SK-N-SH treated with all-trans-retinoic acid at 6 μM for 48 hours (cell line): ENCODE measurements at places on chromosomes 4 and X.
A peak's percentile ranks its signal among the peaks of the same experiment; 100 is the strongest.

- ATAC-seq, result no peak
Observed at GRCh38 chrX:84064164-84064563, 123.8 kb downstream of the RPS6KA6 start.

DNA sequence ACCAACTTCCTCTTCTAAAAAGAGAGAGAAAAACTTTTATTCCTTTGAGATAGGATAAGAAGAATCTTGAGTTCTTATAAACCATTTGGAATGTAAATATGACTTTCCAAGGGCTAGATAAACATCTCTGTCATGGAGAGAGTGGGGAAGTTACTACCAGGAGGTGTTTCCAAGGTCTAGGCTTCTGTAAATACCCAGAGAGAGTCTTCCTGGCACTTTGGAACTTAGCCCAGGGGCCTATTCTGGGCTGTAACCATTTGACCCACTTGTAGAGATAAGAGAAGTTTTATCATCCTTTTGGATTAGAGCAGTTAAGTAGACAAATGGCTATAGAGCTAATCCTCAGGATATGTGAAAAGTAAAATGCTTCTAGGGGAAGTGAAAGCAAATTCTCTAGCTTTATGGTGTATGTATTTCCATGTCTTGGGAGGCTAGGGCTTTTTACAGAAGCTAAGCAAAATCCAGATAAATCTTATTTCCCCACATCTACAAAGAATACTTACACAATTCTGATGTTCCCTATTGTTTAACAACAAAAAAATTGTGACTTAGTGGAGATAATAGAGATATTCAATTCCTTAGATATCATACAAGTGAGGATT is 51.1 kb downstream of the MCUB start:
- no peak for ATAC-seq

GRCh38 chr4:112403101-112403945 is 106.2 kb downstream of the ALPK1 start:
- no peak for ATAC-seq

- ATAC-seq, result no peak
Observed at GRCh38 chr4:140813804-140814203, 57.6 kb upstream of the TBC1D9 start.

GRCh38 chrX:129785160-129785947 is 5.6 kb downstream of the SASH3 start:
- ATAC-seq, result no peak

GRCh38 chrX:155900765-155901164 is 19.6 kb downstream of the VAMP7 start:
- ATAC-seq, result no peak

DNA sequence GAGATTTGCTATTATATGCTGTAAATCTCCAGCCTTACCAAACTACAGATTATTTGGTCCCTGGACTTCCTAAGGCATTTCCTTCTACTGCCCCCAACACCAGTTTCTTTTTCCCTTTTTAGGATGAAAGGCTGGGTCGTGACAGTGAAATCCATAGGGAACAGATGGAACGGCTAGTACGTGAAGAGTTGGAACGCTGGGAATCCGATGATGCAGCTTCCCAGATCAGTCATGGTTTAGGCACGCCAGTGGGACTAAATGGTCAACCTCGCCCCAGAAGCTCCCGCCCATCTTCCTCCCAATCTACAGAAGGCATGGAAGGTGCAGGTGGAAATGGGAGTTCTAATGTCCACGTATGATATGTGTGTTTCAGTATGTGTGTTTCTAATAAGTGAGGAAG is 67.9 kb downstream of the PKD2 start:
- no peak for ATAC-seq

GRCh38 chrX:48592971-48593370 is 4.3 kb upstream of the WDR13 start:
- ATAC-seq, result no peak

GRCh38 chr4:91298156-91298700 is 1005.5 kb upstream of the GRID2 start:
- no peak for ATAC-seq

- ATAC-seq, result peak; percentile 97
Observed at GRCh38 chrX:135931644-135932487, 38.4 kb downstream of the SAGE1 start.

GRCh38 chrX:43551590-43551989 is 104.5 kb upstream of the MAOA start:
- ATAC-seq, result no peak

- ATAC-seq, result no peak
Observed at GRCh38 chr4:15926486-15926885, 12.1 kb downstream of the FGFBP1 start.

DNA sequence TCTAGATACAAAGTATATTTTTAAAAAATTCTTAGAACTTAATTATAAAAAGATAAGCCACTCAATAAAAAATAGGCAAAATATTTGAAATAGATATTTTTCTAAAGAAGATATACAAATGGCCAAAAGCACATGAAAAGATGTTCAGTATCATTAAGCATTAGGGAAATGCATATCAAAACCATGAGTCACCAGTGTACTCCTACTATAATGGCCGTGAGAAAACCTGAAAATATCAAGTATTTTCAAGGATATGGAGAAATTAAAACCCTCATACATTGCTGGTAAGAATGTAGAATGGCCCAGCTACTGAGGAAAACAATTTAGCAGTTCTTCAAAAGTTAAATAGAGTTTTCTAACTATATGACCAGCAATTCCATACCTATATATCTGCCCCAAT is 337.9 kb downstream of the CAMK2D start:
- ATAC-seq, result no peak

DNA sequence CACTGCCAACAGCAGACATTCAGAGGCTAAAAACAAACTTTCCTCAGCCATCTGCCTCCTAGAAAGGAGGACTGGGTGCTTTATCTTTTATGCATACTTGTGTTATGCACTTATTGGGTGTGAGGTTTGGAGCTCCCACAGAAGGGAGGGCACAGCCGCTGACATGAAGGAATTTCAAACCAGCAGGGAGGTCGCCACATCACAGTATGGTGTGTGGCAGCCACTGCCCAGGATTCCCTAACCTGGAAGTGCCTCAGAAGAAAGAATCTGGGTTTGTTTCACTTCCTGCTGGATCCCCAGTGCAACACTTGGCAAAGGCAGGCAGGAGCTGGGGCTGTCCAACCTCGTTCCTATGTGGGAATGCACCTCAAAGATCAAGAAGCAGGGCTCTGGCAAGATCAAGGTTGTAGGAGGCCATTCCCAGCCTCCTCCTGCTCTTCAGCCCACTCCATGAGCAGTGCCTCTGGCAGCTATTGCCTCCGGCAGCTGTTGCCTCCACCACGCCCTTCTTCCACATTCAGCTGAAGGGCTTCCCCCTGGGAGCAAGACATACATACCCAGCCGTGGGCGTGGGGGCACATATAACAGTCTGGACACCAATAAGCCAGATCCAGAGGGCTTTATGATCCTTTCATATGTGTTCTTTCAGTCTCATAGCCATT is 109.0 kb upstream of the MAMLD1 start:
- ATAC-seq, result no peak

DNA sequence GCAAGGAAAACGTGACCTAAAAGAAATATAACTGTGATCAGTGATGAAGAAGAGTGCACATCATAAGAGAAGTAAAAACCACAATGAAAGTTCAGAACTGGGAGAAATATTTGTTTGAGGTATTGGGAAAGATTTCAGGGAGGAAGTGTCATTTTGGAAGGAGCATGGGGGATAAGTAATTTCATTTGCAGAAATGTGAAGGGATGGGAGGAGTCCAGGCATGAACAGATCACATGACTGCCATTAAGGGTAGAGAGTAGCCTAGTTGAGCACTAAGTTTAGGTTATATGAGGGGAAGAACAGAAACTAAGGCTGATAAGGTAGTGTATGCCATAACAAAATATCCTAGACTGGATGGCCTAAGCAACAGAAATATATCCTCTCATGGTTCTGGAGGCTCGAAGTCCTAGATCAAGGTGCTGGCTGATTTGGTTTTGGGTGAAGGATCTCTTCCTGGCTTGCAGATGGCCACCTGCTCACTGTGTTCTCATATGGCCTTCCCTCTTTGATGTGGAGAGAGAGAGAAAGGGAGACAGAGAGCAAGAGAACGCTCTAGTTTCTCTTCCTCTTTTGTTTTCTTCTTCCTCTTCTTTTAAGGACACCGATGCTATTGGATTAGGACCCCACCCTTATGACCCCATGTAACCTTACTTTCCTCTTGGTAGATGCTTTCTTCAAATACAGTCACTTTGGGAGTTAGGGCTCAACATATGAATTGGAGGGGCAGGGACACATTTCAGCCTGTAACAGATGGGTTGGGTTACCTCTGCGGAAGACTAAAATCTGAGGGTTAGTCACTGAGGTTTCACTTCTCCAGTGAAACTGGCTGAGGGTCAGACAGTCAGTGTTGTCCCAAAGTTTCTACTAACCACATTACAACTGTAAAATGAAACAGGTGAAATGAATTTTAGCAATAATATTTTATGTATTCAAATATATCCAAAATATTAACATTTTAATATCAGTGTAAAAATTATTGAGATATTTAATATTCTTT is 77.9 kb downstream of the EGF start:
- ATAC-seq, result no peak

GRCh38 chrX:3940000-3940610 is 226.7 kb upstream of the PRKX start:
- peak; percentile 58; the same call in 2 of the 3 replicates for ATAC-seq

DNA sequence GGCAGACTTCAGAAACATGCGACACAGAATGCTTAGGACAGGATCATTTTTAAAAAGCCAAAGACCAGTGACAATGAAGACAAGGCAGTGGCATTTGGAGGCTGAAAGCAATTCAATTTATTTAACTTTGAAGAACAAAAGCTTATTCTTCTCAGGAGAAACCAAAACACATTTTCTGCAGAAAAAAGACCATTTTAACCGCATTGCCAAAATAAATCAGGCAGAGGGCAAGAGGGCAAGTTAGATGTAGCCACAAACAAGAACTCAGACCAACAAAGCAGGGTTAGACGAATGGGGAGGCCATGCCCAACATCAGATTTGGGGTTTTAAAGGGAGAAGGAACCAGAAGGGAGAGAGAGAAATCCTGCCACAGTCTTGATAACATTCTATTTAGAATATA is 58.9 kb downstream of the RELL1 start:
- ATAC-seq, result no peak

DNA sequence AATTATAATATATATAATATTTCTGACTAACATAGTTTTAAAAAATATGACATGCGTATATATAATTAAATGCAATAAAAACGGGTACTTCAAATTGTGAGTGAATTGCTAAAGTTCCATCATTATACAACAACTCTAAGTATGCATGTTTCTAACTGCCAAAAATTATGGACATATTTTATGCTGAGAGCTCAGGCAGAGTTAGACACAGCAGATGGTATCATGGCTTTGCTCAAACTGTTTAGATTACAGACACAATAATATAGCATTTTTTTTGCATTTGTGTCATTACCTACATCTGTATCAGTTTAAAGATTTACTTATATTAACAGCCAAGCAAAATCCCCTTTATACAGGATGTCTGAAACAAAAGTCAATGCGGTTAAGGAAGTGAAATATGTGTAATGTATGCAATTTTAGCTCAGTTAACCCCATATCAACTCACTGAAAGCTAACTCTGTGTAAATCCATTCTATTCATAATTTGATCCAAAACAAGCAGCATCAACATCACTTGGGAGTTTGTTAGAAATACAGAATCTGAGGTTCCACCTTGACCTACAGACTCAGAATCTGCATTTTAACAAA is 119.1 kb upstream of the CNKSR2 start:
- ATAC-seq, result no peak

DNA sequence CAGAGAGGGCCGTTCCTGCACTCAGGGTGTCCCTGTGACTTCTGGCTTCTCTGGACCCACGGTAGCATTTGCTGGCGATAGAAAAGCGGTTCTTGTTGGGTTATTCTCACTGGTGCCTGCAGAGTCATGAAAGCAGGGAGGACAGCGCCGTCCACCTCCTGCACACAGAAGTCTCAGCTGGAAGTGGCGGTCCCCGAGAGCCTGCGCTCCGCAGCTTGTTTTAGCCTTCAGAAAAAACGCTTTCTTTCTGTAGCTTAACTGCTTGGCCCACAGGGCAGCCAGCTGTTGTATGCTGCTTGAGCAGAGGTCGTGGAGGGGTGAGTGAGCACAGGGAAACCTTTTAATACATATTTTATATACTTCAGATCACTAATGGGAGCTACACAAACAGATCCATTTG is 400.7 kb upstream of the FAT1 start:
- ATAC-seq, result no peak

- ATAC-seq, result peak; percentile 55
Observed at GRCh38 chrX:31497086-31497485, 425.2 kb upstream of the FTHL17 start.

DNA sequence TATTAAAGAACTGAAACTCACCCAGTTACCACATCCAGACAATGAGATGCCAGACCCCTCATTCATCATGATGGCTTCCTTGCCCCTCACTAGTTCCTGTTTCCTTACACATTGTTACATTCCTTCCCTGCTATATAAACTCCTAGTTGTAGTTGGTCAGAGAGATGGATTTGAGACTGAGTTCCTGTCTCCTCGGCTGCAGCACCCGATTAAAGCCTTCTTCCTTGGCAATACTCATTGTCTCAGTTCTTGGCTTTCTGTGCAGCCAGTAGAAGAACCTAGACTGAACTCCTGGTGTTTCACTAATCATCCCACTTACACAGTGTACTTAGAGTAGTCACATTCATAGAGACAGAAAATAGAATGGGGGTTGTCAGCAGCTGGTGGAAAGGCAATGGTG is 324.7 kb downstream of the TRIML1 start:
- no peak for ATAC-seq

- no peak for ATAC-seq
Observed at GRCh38 chr4:152079543-152080293, 318.9 kb upstream of the GATB start.

DNA sequence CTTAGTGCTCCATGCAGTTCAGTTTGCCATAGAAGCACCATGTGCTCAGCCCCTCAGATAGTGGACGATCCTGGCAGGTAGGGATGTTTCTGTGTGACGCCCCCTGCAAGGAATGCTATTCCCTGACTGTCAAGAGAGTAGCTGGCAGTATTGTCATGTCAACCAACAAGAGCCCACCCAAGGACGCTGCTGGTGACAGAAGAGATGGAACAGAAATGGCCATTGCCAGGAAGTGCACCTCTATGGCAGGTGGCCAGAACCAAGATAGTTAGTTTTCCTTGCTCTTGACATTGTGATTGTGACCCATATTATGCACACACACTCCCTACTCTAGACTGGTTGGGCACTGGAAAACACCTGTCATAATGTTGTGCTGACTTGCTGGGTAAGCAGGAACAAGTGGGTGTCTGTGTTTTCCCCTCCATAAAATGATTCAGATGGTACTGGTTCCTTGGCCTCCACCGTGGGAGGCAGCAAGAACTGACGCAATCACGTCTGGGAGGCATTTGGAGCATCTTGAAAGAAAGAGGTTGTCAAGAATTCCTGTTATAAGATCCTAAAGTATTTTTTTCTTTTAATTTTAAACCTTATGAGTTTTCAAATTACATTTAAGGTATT is 507.9 kb downstream of the MID1IP1 start:
- ATAC-seq, result no peak

DNA sequence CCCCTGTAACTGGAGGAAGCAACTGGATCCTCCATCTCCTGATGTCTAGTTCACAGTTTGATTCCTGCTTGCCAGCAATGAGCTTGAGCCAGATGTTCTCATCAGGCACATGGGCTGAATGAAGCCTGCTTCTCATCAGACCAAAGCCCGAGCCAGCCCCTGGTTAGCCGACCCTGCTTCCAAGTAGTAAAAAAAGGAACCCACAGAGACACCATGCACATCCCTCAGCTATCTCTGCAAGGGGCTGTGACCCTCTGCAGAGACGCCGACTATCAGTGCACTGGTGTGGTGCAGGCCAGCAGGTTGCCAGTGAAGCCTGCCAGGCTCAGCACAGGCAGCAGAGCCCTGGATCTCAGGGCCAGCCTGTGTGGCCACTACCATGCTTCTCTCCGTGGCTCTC is 2.8 kb downstream of the DCTD start:
- ATAC-seq, result no peak

- no peak for ATAC-seq
Observed at GRCh38 chr4:112823156-112823555, 186.2 kb downstream of the LARP7 start.
